CD4-positive, alpha-beta T cell treated with Interleukin-15 for 4 hours (primary cell): ENCODE measurements at places on chromosomes 7 and 10.

- no peak for DNase-seq
Observed at GRCh38 chr10:132707121-132707775, 78.7 kb downstream of the NKX6-2 start.

- DNase-seq = no peak
Observed at GRCh38 chr7:92797693-92798092, 38.7 kb downstream of the CDK6 start.

DNA sequence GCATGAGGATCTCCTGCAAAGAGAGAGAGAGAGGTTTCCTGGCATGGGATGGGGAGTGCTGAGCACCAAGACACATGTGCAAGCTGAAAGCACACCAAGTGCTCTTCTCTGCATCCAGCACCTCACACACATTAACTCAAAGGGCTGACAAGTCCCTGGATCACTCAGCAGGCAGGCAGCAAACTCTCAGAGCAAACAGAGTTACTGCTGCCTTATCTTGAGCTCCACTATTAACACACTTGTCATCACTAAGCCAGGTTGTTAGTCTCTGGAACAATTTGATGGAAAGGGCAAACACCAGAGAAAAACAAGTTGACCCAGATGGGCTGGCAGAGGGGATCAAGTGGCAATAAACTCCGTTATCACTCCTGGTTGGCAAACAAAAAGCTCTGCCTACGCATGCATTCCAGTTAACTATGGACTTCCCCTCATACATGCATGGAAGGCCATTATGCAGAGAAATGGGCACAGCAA, 349.9 kb downstream of the KCNMA1 start:
- no peak for DNase-seq

GRCh38 chr7:105153531-105153930, 139.5 kb downstream of the KMT2E start:
- DNase-seq = no peak

- DNase-seq = no peak
Observed at GRCh38 chr10:126223512-126224067, 164.7 kb downstream of the ADAM12 start.

DNA sequence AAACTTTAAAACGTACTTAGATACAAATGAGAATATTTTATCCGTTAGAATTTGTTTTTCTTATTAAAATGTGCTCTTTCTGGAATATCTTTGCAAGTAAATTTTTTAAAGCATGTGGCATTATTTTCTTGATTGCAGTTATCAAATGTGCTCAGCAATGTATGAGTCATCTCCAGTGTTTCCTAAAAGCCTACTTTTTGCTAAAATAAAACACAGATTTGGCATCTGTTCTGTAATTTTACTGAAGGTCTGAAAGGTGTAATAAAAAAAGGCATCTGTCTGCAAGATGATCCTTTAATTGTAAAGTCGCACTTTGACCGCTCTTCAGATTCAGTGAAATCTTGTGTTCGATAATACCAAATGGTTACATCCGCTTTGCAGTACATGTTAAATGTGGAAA, 3.4 kb downstream of the GNAT3 start:
- DNase-seq = no peak

GRCh38 chr7:84532196-84532595, 337.6 kb upstream of the SEMA3A start:
- DNase-seq = no peak

DNA sequence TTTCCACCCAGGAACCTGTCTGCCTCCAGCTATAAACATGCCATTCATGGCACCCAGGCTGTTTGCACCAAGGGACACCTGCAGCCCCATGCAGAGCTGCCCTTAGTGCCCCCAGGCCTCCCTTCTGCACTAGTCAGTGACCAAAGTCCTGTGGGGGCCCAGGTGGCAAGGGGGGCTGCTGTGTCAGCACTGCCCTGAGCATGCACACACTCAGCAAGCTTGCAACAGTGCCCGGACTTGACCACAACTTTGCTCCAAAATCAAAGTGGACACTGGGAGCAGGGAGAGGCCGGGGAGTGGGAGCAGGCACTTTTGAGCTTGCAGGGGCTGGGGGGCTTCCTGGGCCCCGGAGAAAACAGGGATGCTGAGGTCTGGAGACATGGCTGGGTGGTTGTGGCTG, 192.9 kb upstream of the MBL2 start:
- DNase-seq = no peak

DNA sequence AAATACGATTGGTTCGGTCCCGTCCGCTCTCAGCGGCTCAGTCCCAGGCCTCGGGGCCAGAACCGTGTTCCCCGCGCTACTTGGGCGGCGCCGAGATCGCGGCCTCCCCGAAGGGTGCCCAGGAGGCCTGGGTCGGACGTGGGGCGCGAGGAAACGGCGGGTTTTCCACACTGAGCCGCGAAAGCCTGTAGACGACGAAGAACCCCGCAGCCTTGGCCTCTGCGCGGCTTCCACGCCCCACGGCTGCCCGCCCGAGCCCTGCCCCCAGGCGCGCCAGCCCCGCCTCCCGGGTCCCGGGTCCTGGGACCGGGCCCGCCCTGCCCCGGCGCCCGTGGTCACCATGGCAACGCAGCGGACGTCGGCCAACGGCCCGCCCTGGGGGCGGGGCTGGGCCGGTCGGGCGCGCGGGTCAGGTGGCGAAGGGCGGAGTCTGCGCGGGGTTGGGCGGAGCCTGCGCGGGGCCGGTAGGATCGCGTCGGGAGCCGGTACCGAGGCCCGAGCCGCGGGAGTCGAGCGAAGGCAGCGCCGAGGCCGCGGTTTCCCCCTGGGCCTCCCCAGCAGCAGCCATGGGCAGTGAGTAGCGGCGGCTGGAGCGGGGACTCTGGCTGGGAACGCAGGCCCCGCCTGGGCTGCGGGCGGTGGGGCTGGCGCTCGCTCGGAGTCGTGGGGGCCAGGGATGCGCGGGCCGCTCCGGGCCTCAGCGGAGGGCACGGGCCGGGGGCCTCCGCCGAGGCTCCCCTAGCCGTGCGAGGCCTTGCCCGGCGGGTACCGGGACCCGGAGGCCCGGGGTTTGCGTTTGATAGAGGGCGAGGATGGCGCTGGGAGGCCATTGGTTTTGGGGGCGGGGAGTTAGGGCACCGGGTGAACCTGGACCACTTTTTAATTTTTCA, at the start of gene SEC61A2:
Gene SEC61A2, plus strand, starts transcription at position 456 of the 890 bp plus-strand sequence. Its CDS starts 111 bp downstream, at position 567.
- DNase-seq = peak; percentile 96

GRCh38 chr7:101180130-101180755, at the start of gene NAT16:
Gene NAT16 (minus strand): TSS chr7:101180293. CDS start chr7:101174807, 5,486 bp downstream.
- DNase-seq = no peak

- DNase-seq = no peak
Observed at GRCh38 chr7:96949766-96950165, 55.6 kb upstream of the DLX6 start.

- DNase-seq = no peak
Observed at GRCh38 chr10:64115908-64116643, 594.9 kb downstream of the REEP3 start.

GRCh38 chr7:18103436-18104218, 76.0 kb upstream of the PRPS1L1 start:
- DNase-seq = no peak

DNA sequence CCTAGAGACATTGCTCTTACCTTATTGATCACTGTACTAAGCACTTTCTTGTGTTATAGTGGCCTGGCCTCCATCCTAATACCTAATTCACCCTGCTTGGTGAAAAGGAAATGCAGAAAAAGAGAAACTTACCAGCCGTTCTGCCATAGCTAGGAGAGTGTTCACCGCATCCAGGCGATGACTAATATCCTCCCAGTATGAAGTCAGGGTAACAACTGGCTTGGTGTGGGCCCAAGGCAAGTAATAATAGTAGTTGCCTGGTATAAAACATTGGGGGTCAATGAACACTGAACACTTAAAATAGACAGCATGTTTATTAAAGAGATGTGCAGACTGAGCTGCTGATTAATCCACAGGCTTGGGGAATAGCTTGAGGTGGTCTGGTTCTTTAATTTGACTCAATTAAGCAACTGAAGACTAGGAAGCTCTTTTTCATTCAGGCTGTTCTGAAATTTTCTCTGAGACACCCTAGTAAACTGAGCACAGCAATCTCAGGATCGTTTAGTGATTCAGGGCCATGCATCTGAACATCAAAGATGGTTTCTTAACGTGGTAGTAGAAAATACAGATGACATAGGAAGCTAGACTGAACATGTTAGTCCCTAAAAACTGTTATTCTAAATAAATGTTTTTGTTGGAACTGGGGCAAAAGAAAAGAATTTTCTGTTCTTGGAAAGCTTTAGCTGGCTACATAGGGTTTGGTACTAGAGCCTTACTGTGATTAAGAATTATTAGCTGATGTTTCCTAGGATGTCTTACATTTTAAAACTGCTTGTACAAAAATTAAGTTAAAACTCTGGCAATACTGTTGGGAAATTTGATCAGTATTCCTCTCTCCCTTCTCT, 102.2 kb downstream of the MYOF start:
- peak; percentile 36 for DNase-seq

DNA sequence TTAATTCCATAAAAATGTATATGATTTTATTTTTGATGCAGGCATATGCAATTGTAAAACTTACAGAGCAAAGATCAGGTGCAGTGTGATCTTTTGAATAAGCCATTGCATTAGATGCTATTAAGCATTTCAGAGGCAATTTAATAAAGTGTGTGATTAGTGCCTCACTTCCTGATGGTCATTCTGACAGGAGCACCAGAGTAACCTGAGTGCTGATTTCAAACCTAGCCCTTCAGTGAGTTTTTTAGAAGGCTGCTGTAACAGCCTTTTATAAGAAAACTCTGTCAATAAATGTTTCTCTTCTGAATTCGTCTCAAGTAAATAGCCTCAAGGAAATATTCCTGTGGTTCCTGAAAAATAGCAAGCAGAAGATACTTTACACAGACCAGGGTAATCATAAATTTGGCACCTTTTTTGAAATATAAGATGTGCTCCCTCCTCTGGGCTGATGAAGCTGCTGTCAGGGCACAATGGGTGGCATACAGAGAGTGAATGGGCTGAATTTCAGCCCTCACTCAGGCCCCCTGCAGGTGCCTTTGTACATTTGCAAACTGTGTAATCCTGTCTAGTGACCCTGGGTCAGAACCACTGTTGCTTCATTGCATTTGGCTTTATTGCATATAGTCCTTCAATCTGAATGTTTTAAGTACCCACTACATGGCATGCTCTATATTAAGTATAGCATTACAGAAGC, 193.7 kb upstream of the CSTF2T start:
- DNase-seq = no peak

DNA sequence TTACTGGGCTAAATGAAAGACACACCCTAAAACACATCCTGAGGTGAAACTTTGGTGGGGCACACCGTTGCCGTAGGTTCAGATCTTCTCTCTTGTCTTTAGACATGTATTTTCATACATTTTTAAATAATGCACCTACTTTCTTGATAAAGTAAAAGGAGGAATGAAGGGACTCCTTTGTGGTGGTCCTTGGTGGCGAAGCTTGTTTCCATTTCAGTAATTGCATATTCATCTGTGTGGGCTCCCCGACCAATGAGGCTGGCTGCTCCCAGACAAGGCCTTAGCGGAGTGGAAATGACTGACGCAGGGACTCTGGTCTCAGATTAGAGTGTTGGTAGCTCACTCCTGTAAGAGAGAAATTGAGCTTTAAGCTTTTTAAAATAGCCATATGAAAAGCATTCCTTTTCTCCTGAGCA, 815 bp downstream of the CCSER2 start:
- DNase-seq = no peak

DNA sequence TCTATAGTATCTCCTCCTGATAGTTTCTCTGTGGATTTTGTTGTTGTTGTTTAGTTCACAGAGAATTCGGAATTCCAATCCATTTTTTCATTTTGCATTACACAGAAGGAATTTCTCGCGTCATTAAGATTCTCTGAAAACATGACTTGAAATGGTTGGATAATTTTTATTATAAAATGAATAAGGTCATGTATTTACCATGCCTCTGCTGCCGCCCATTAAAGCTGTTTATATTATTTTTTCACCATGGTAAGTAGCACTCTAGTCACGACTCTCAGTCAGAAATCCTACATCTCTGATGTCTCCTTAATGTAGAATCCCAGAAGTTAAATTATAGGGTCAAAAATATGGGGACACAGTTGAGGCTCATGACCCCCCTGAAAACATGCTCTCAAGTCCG, 19.1 kb downstream of the SFMBT2 start:
- DNase-seq = no peak

DNA sequence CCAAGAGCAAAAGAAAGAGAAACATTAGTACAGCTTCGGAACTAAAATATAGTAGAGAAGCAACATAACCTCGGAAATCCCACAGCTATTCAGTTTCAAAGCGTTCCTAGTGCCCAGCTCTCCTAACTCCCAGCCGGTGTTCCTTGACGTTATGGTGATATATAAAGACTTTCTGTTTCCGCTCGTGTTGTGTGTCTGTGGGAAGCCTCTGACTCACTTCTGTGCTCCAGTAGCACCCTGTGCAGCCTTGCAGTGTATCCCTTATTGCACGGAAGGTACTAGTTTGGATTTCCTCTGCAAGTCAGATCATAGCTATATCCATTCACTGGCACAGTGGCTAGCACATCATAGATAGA, 535 bp downstream of the ASAH2B start:
- peak; percentile 32 for DNase-seq

DNA sequence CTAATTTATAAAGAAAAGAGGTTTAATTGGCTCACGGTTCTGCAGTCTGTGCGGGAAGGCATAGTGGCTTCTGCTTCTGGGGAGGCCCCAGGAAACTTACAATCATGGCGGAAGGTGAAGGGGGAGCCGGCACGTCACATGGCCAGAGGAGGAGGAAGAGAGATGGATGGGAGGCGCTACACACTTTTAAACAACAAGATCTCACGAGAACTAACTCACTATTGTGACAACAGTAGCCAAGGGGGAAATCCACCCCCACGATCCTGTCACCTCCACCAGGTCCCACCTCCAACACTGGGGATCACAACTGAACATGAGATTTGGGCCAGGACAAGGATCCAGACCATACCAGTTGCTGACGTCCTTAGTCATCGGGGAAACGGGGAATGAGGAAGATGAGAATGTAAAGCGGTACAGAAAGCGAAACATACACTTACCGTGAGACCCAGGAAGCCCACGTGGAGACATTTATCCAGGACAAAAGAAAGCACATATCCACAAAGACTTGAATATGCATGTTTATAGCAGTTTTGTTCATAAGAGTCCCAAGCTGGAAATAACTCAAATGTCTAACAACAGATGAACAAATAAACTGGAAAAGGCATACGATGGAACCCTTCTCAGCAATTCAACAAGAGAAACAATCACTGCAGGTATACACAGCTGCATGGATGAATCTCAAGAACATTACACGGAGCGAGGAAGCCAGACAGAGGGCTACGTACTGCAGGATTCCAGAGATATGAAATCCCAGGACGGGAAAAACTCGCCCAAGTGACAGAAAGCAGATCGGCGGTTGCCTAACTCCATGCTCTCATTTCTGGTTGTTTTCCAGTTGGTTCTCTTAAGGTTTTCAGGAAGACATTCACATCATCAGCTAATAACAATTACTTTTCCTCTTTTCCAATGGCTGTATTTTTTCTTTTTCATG, 26.2 kb upstream of the INPP5A start:
- no peak for DNase-seq
